HFFc6 (cell line): ENCODE measurements at places on chromosomes 7 and 10. TPM values are rescaled to one million over a fixed set of nuclear protein-coding genes. Genes with fewer than 3 reads are reported as not detected.

- H3K36me3 ChIP-seq: no peaks in the 10 kb centered on the region
- no peaks in the 10 kb centered on the region for H3K4me1 ChIP-seq
- peaks cover 4% of the 10 kb centered on the region for H3K27me3 ChIP-seq
- no peak overlapping the region for H3K27ac ChIP-seq
Observed at GRCh38 chr7:24283554-24283896, 465 bp upstream of the NPY start.

Gene SFRP5
- not detected in 3 replicates for total RNA-seq

DNA sequence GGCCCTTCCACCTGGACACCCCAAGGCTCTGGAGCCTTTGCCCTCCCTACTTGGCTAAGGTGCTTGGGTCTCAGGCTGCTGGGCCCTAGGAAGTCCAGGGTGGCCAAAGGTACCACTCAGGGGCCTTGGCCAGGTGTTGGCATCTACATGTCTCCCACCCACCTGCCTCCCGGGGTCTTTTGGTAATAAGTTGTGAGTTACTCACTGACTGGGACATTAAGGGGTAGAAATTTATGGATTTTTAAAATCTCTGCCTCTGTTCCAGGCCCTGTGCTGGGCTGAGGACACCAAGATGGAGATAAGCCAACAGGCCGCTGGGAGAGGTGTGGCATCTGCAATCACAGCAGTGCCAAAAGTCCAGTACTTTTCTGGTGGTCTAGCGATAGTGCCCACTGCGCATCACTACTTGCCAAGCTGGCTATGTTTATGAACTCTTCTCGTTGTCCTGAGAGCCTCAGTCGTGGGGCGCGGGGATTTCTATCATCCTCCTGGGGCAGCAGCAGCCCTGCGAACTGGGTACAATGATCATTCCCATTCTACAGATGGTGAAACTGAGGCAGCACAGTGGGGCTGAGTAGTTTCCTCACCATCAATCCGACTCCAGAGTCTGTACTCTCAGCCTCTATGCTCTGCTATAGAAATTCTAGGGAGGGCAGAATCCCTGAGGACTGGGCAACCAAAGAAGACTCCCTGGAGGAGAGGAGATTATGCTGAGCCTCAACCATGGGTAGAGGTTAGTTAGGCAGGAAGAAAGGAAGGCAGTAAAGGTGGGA lies 36.2 kb downstream of the TBATA start:
- H3K27ac ChIP-seq: no peak overlapping the region
- H3K4me1 ChIP-seq: no peaks in the 10 kb centered on the region; the same call in 1 of the 2 replicates
- H3K27me3 ChIP-seq: peaks cover 23% of the 10 kb centered on the region
- no peak for DNase-seq

- H3K27me3 ChIP-seq: no peaks in the 10 kb centered on the region; the same call in 1 of the 2 replicates
- H3K27ac ChIP-seq: no peak overlapping the region
- no peaks in the 10 kb centered on the region for H3K36me3 ChIP-seq
- peaks cover 25% of the 10 kb centered on the region for H3K4me1 ChIP-seq
- H3K4me3 ChIP-seq: no peak overlapping the region
Observed at GRCh38 chr10:34297541-34298345, 517.4 kb downstream of the PARD3 start.

Gene SORCS1
- 0.03 to 0.10 TPM in 2 of 3 replicates, not detected in the other for total RNA-seq

- H3K4me1 ChIP-seq: peaks cover 23% of the 10 kb centered on the region
- DNase-seq: no peak
- H3K4me3 ChIP-seq: peak overlapping the region; percentile 90
- H3K36me3 ChIP-seq: peaks cover 60% of the 10 kb centered on the region
- no peaks in the 10 kb centered on the region; the same call in 1 of the 2 replicates for H3K27me3 ChIP-seq
- peak overlapping the region; percentile 61 for H3K27ac ChIP-seq
Observed at GRCh38 chr7:155643804-155644177, 670 bp upstream of the RBM33 start.

DNA sequence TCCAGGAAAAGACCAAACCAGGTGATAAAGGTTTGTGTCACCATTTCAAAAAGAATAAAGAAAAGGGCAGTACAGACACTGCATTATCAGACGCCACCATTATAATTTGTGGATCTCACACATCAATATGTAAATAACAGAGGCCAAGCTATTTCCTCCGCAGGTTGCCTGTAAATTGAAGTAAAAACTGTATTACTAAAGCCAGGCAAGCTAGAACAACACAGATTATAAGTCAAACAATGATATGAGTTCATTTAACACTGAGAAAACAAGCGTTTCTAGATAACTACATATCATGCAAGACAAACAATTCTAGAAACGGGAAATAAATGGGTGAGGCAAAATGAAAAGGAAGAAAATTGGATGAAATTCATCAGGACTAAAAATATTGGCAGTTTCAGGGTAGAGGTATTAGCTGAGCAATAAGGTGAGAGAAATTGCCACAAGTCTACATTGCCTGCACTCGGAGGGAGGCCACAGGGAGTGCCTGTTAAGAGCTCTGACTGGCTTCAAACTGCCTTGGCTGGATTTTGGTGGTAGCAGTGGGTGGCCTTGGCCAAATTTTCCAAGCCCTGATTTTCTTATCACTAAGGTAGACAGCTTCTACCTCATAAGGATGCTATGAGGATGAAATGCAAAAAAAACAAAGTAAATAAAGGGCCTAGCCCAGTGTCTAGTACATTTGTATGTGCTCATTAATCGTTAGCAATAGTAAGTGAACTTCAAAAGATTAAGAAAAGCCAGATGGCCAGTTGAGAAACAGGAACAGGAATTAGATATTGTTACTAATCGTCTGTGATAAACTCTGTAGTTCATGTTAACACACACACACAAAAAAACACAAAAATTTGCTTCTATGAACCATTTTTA lies 240.0 kb upstream of the NFE2L3 start:
- DNase-seq: no peak
- H3K36me3 ChIP-seq: no peaks in the 10 kb centered on the region
- no peak overlapping the region for H3K27ac ChIP-seq
- H3K4me3 ChIP-seq: no peak overlapping the region
- H3K4me1 ChIP-seq: no peaks in the 10 kb centered on the region

Gene FRMD4A
- total RNA-seq: 76.7 and 99.3 TPM in 2 replicates

Gene HABP2
- total RNA-seq: not detected in 3 replicates

DNA sequence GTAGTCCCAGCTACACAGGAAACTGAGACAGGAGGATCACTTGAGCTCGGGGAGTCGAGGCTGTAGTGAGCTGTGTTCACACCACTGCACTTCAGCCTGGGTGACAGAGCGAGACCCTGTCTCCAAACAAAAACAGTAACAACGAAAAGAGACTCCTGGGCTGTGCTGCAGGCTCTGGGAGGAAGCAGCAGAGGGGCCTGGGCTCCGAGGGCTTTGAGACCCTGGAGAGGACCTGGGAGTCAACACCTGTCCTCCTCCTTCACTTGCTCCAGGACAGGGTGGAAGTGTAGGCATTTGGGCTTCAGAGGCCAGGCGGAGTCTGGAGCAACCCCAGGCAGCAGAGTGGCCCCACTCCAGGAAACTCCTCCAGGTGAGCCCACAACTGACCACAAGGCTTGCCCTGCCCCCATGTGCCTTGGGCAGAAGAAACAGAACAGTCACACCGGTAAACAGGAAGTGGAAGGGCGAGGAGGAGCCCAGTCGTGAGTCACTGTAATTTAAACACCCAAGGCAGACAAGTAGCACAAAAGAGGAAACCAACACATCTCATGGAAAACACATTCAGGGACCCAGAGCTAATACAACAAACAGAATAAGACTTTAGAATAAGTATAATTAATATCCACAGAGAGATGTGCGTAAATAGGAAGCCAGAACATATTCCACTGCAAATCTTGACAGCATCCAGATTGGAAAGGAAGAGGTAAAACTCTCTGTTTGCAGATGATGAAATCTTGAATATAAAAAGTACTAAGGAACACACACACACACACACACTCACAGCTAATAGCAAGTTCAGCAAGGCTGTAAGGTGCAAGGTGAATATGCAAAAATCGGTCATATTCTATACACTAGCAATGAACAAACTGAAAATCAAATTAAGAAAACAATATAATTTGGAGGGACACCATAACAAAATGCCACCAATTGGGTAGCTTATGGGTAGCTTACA lies 20.5 kb upstream of the RASGEF1A start:
- no peak for DNase-seq
- H3K27me3 ChIP-seq: peaks cover 3% of the 10 kb centered on the region
- no peak overlapping the region for H3K4me3 ChIP-seq

GRCh38 chr7:159136442-159136841 lies 8.2 kb downstream of the VIPR2 start:
- H3K36me3 ChIP-seq: no peaks in the 10 kb centered on the region
- no peak for DNase-seq
- H3K27me3 ChIP-seq: no peaks in the 10 kb centered on the region; the same call in 1 of the 2 replicates
- no peaks in the 10 kb centered on the region for H3K4me1 ChIP-seq
- no peak overlapping the region for H3K27ac ChIP-seq

Gene WNT8B
- not detected in 3 replicates for total RNA-seq

DNA sequence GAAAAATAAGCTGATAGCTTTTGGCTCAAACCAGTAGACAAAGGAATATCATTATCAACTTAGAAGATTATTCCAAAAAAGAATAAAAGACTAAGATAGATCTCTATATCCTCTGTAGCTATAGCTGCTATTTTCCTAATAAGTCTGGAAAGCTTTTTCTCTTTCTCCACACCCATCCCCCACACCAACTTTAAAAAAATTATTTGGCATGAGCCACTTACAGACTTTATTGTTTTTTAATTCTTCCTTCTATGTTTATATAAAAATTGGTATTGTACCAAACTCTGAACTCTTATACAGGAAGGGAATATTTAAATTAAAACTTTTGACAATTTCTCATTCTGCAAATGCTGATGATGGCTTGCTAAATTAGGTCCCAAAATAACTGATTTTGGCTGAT lies 142.7 kb downstream of the RNF133 start:
- no peaks in the 10 kb centered on the region for H3K27me3 ChIP-seq
- H3K4me3 ChIP-seq: no peak overlapping the region
- no peaks in the 10 kb centered on the region for H3K36me3 ChIP-seq
- no peak for DNase-seq

- peaks cover 31% of the 10 kb centered on the region for H3K36me3 ChIP-seq
- peaks cover 2% of the 10 kb centered on the region; the same call in 1 of the 2 replicates for H3K27me3 ChIP-seq
- peaks cover 49% of the 10 kb centered on the region for H3K4me1 ChIP-seq
- H3K27ac ChIP-seq: no peak overlapping the region
- no peak for DNase-seq
Observed at GRCh38 chr10:14528450-14528849, 197.7 kb upstream of the FRMD4A start.

- H3K4me1 ChIP-seq: peaks cover 51% of the 10 kb centered on the region
- H3K36me3 ChIP-seq: peaks cover 14% of the 10 kb centered on the region
- DNase-seq: no peak
- H3K27ac ChIP-seq: peak overlapping the region; percentile 91
- no peaks in the 10 kb centered on the region for H3K27me3 ChIP-seq
Observed at GRCh38 chr10:26438534-26439341, 597 bp downstream of the APBB1IP start.

DNA sequence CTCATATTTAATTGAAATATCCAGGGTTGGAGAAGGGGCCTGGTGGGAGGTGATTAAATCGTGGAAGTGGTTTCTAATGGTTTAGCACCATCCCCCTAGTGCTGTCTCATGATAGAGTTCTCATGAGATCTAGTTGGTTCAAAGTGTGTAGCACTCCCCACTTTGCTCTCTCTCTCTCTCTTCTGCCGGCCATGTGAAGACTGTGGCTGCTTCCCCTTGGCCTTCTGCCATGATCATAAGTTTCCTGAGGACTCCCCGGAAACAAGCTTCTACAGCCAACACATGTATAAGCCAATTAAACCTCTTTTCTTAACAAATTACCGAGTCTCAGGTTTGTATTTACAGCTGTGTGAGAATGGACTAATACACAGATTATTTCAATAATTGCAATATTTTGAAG lies 305.8 kb upstream of the KCND2 start:
- H3K36me3 ChIP-seq: no peaks in the 10 kb centered on the region
- DNase-seq: no peak
- no peaks in the 10 kb centered on the region for H3K27me3 ChIP-seq
- H3K4me1 ChIP-seq: peaks cover 27% of the 10 kb centered on the region; the same call in 1 of the 2 replicates
- no peak overlapping the region for H3K4me3 ChIP-seq

DNA sequence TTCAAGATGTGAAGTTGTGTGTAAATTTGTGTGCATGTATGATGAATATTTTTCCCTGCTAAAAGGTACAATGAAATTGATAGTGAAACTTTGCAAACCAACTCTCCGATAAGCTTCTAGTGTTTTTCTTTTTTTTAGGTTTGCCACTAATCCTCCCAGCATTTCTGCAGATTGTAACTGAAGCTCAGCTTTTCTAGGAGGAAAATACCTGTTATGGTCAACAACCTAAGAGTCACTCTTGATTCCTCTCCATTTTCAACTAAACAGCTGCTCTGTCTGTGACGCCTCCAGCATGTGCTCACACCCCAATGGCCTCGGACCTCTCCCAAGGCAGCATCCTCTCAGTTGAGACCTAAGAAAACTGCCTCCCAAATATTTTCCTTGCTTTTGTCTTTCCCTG lies 406.2 kb downstream of the KCNMA1 start:
- DNase-seq: no peak
- H3K4me3 ChIP-seq: no peak overlapping the region
- peaks cover 14% of the 10 kb centered on the region for H3K36me3 ChIP-seq
- peak overlapping the region; percentile 9; the same call in 1 of the 2 replicates for H3K27ac ChIP-seq
- peaks cover 79% of the 10 kb centered on the region for H3K4me1 ChIP-seq

Gene NKX6-2
- not detected in 3 replicates for total RNA-seq

DNA sequence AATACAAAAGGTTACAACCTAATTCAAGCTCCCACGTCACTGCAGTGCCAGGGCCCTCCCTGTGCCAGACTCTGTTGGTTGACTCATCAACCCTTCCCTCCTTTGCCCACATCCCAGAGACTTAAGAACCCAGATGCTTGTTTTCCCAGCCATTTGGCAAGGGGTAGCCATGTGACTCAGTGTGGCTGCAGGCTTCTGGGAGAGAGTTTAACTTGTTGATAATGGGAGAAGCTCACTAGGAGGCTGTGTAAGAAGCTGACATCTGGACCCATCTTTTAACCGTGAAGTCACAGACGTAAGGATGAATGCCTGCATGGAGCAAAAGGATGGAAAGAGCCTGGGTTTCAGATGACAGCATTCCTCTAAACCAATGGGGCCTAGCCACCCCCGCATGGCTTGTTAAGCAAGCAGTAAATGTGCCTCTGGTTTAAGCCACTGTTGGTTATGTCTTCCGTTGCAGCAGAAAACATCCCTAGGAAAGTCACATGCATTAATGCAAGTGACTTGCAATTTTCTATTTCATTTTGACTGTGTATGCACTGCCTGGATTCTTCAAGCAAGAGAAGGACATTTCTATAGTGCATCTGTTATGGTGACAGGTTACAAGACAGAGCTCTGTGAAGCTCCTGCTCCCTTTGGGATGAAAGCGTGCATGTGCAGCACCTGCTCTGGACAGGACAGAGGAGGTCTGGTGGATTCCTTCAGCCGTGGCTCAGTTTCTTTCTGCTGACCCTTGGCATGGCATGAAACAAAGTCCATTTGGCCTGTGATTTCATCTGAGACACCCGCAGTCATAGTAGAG lies 57.5 kb upstream of the CREB5 start:
- no peaks in the 10 kb centered on the region for H3K36me3 ChIP-seq
- peak; percentile 65 for DNase-seq
- peaks cover 19% of the 10 kb centered on the region for H3K27me3 ChIP-seq
- H3K4me3 ChIP-seq: no peak overlapping the region
- H3K4me1 ChIP-seq: peaks cover 37% of the 10 kb centered on the region
